ENCODE measurements at places on chromosomes 3 and 15.

- DNase-seq = no peak
Observed at GRCh38 chr15:81749716-81750375, 296.0 kb downstream of the MEX3B start.

DNA sequence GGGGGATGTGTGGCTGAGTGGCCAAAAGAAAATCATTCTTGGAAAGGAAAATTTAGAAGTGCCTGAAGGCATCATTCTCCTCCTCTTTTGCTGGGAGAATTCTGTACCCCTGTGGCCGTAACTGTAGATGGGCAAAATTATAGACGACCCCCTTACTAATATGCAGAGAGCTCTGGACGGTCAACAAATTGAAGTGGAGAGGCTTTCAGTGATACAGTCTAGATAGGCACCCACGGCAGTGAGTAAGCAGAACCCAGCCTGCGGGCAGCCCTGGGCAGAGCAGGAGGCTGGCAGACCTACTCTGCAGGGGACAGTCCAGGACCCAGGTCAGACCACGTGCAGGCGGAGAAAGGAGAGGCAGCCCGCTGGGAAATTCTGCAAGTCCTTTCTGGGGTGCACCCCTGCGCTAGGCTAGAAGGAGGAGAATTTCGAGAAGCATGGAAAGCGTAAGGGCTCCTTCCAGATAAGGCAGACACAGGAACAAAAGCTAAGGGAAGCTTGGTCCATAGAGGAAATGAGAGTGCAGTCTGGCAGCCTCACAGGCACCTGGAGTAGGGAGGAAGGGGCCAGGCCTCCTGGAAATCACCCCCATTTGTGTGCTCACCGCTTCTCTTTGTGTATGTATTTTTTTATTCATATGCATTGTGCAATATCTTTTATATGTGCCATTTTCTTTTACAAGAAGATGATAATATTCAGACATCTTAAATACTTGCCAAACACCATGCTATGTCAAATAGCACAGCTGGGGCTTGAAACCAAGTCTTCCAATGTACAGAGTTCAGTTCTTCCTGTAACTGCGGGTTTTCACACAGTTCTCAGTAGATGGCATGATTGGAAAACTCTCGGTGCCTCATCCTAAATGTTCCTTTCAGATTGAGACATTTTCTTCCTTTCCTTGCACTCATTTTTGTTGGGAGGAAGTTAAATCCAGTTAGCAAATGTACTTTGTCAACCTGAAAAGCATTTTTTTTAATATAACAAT is 40.2 kb downstream of the LRRK1 start:
- DNase-seq = no peak

DNA sequence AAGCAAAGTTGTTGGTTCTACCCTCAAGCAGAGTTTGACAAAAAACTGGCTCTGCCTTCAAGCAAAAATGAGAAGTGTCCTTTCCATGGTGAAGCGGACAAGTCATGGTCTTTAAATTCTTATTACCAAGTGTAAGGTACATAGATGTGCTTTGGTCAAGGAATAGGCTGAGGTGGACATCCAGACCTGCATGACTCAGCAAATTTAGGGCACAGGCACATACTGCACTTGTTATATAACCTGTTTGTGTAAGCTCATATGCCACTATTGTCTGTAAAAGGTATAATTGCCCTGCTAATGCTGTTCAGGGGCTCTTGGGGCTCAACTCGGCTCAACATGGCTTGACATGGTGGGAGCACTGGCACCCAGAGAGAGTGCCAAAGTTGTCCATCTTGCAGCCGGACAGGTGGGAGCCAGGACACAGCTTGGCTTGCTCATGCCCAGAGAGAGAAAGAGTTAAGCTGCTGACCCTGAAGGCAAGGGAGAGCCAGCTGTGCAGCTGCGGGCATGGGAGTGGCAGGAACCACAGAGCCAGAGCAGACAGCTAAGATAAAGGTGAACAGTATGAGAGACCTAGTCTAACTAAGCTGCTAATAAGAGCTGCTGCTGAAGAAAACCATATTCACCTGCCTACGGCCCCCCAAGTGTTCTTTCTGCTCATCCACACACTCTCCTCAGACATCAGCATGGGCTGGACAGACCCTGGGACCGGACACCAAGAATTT is 17.7 kb downstream of the MCCC1 start:
- no peak for DNase-seq

DNA sequence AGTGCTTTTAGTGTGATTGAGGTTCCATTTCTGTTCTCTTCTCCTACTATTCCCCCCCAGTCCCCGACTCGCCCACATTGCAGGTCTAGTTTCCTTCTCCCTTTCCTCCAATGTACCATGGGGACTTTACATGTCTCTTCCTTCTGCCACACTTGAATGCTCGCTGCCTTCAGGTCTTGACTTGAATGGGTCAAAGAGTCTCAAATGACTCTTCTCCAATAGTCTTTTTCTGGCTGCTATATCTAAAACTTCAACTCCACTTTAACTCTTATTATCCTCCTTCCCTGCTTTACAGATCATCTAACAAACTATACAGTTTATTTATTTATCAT is 213.9 kb upstream of the SLC2A2 start:
- DNase-seq = no peak

DNA sequence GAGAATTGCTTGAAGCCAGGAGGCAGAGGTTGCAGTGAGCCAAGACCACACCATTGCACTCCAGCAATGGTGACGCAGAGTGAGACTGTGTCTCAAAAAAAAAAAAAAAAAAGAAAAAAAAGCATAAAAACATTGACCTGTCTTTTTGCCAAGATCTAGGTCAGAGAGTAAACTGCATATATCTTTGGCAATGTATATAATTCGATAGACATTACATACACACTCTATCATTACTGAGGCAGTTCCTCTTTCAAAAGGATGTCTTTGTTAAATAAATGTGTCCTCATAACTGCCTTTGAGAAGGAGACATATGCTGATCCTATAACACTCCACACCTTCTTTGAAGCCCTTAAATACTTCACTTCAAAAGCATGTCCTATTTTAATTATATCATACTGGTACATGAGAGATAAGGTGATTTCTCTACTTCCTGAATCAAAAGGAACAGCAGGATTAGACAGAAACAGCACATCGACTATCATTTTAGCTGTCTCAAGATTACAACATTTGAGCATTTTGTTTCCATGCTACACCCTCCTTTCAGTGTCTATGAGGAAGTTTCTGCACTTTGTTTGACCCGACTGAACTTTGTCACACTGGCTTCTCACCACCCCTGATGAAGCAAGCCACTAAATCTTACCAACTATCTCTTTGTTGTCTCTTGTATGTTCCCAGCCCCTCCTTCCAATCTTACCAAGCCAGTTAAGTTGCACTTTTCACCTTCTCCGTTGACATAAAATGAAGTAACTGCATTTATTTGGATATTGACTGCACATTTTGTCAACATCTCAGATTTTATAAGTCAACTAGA is 335.8 kb downstream of the MECOM start:
- DNase-seq = no peak

GRCh38 chr3:15267502-15267901 is 61.5 kb downstream of the CAPN7 start:
- DNase-seq = no peak

DNA sequence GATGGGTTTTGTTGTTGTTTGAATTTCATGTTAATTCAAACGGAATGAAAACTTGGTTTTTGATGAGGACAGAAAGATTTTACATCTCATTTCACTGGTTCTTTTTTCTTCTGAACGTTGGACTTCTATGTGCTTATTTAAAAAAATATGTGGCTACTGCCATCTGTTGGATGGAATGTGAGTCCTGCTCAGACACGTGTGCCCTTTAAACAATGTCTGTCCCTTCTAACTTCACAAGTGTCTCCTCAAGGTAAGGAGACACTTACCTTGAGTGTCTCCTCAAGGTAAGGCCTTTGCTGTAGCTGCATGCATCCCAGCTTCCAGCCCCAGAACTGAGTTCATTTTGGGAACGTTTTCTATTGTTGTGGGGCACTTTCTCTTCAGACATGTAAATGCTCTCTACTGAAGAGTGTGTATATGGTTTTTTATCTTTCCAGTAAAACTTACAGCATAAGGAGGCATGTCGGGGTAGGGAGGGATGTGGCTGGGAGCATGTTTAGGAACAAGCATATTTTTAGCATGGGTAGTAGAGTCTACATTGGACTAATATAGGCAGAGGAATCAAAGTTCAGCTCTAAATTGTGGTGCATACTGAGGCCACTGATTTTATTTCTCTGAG is 63.1 kb upstream of the UBE3A start:
- DNase-seq = no peak

GRCh38 chr3:22380253-22380652 is 629.2 kb upstream of the ZNF385D start:
- DNase-seq = no peak

- no peak for DNase-seq
Observed at GRCh38 chr3:40137591-40138295, 171.8 kb upstream of the EIF1B start.

DNA sequence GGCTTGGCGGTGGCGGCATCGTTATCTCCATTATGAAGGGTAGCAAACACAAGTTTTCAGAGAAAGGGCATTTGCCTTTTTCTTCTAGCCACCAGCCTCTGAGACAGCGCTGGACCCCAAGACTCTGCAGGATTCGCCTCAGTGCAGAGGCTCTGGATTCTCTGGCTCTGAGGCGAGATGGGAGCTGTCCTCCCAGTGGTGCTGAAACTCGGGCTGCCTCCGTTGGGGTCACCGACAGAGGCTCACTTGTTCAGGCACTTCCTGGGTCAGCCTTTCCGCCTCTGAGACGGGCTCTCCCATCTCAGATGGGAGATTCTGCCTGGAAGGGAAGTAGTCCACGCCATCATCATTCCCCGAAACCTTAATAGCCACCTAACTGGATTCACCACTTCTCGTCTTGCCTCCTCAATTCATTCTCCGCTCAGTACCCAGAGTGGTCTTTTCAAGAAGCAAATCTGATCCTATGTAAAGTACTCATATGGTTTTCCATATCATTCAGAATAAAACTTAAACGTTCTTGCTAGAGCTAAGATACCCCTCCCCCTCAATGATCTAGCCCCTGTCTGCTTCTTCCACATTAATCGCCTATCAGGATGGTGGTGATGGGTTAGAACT is 76.9 kb downstream of the RHCG start:
- no peak for DNase-seq

DNA sequence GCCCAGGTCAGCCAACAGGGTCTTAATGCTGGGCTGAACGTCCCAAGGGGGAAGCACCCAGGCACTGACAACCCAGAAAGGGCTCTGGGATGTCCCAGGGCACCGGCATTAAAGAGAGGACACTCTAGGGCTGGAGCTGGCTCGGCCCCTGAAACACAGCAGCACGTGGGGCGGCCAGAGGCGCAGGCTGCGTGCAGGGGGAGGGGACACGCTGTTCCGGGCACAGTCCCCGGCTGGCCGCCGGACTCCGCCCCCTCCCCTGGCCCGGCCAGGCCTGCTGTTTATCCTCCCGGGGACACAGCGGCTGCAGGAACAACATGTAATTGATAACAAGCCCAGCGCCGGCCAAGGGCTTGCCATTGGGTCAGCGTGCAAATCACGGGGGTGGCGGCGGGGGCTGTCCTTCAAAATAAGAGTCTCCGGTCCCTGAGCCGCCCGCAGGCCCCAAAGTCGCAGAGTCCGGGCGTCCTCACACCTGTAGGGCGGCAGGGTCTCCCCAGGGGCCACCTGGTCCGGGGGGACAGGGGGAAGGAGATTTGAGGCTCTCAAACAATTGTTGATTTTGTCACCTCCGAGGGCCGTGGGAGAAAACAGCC is 1.3 kb downstream of the KLF15 start:
- DNase-seq = peak; percentile 61

- DNase-seq = no peak
Observed at GRCh38 chr3:178672275-178672674, 136.0 kb downstream of the KCNMB2 start.

DNA sequence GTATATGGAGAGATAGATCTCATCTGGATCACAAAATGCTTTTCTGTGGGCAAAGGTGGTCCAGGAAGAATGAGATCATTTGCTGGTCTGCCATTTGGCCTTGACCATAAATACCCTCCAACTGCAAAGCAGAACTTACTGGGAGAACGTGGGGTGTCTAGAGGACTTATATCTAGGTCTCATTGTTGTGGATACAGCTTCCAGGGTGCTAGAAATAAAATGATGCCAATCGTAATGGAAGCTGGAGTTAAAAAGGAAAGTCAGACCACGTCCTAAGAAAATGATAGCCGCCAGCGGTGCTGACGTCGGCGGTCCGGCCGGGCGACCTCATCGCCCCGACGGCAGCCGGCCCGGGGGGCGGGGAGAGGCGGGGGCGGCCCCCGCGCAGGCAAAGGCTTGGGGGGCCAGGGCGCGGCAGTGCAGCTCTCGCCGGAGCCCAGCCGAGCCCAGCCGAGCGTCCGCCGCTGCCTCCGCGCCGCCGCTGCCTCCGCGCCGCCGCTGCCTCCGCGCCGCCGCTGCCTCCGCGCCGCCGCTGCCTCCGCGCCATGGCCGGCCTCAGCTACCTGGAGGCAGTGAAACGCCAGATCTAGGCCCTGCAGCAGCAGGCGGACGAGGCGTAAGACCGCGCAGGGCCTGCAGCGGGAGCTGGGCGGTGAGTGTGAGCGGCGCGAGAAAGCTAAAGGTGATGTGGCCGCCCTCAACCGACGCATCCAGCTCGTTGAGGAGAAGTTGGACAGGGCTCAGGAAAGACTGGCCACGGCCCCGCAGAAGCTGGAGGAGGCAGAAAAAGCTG is 89.5 kb downstream of the EOMES start:
- peak; percentile 70 for DNase-seq

GRCh38 chr3:60708191-60708975 is 542.9 kb downstream of the FHIT start:
- DNase-seq = no peak

- no peak for DNase-seq
Observed at GRCh38 chr3:177574222-177574856, 377.1 kb upstream of the TBL1XR1 start.

DNA sequence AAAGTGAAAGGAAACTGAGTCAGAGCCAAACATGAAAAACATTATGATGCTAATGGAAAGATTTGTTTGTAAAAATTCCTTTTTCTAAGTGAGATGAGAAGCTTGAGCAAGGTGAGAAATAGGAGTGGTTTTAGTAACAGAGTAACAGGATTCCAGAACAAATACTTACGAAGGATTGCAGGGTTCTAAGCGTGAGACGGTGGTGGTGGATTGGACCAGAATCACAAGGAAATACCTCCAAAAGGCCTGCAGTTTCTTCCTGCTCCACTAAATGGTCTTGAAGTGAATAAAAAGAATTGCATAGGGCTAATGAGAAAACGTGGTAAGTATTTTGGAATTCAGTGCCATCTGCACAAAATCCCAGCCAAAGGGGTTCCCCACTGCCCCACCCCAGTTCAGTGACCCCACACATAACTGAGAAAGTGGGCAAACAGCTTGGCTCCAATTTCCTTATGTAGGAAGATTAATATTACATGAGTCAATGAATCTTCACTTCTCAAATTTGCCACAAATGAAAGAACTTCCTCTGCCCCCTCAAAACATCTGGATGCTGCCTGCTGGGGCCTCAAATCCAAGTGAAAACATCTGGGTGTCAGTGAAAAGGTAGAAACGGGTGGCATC is 283.8 kb upstream of the NR2F2 start:
- DNase-seq = no peak

GRCh38 chr15:82113106-82113715 is 67.4 kb upstream of the MEX3B start:
- no peak for DNase-seq

- no peak for DNase-seq
Observed at GRCh38 chr3:191257286-191257685, 58.2 kb downstream of the OSTN start.

Data from GM13976 (cell line).